ENCODE measurements at places on chromosomes 11 and 22. TPM values are rescaled to one million over a fixed set of nuclear protein-coding genes. Genes with fewer than 3 reads are reported as not detected.

DNA sequence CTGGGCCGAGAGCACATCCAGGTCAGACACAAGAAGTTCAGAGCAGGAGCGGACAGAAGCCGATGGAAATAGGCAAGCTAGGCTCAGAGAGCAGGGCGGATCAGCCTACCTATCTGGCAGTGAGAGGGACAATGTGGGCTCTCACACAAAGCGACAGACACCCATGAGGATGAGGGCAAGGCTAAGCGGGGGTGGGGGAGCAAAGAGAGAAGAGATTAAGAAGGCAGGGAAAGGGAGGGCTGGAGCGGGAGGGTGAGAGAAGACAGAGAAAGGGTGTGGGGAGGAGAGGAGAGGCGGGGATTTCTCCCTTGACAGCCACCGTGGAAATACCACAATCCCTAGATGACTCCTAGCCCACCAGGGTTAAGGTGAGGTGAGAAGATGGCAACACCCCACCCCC, 57.9 kb downstream of the BUD13 start:
- DNase-seq = no peak

Gene BTG4
- not detected for polyA plus RNA-seq

DNA sequence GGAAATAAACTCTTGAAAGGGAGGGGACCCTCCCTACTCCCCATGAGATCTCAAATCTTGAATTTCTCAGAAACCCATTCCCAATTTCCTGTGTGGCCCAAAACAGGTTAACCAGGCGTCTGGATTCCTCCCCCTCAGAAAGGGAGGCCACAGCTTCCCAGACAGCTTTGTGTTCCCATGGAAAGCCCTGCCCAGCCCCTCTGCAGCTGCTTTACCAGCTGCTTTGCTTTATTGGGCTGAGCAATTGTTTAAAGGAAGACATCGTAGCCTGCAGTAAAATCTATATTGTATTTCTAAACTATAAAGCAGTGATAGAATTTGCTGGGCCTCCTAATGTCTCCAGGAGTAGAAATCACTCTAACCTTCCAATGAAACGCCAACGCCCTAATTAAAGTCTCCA, 97.4 kb downstream of the CHST1 start:
- no peak for DNase-seq

Gene ZNRF3
- 31.4 TPM for polyA plus RNA-seq

- DNase-seq = no peak
Observed at GRCh38 chr11:78941226-78941851, 366.7 kb upstream of the NARS2 start.

Gene MRGPRX4
- polyA plus RNA-seq = not detected

- no peak for DNase-seq
Observed at GRCh38 chr22:43993072-43993760, 30.9 kb upstream of the PARVB start.

GRCh38 chr22:32725369-32725988, 76.0 kb upstream of the TIMP3 start:
- no peak for DNase-seq

Gene PKDREJ
- 0.30 TPM for polyA plus RNA-seq

DNA sequence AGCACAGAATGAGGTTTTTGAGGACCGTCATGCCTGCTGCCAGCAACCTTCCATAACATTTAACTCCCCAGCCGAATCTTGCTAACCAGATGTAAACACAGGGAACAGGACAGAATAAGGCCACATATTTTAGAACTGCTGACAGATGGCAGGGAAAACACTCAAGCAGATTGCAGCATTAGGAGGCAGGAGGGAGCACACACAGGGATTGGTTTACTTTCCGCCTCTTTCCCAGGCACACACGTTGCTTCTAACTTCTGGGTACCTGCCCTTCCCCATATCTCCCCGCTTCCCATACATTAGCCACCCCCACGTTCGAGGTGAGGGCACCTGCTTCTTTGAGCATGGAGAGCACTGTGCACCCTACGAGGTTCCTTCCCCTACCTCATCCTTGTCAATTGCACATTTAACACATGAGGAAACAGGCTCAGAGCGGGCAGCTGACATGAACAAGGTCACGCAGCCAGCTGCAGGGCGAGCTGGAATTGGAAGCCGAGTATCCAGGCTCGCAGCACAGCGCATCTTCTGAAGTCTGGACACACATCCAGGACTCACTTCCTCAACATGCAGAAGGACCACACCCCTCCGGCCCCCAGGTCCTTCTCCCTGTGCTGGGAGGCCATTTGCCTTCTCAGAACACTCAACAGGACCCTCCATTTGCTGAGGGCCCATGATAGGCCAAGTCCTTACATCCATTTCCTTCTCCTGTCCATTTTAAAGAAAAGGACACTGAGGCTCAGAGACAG, 18.7 kb downstream of the ASPHD2 start:
- DNase-seq = no peak

Gene EFCAB6
- polyA plus RNA-seq = 5.4 TPM

DNA sequence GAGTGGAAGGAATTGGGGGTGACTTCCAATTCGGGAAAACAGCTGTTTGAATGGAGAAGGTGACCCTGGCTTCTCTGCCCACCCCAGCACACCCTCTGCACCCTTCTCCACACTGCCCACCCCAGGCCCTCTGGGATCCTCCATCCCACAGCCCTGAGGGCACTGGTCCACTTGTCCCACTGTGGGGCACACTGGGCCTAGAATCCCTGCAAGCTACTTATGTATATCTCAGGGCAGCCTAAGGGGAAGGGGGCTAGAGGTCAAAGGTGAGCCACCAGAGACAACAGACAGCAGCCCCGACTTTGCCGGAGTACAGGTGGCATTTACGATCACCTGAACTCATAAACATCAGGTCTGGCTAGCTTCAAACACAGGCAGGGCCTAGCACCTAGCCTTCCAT, 673 bp upstream of the SCUBE2 start:
- DNase-seq = no peak

- no peak for DNase-seq
Observed at GRCh38 chr22:49347376-49347775, 480.3 kb downstream of the BRD1 start.

Gene OR56A4
- not detected for polyA plus RNA-seq

Gene APOBEC3B
- 7.4 TPM for polyA plus RNA-seq

- DNase-seq = no peak
Observed at GRCh38 chr11:116750070-116750718, 22.6 kb downstream of the BUD13 start.

- no peak for DNase-seq
Observed at GRCh38 chr11:2796508-2797113, 89.0 kb downstream of the CDKN1C start.

DNA sequence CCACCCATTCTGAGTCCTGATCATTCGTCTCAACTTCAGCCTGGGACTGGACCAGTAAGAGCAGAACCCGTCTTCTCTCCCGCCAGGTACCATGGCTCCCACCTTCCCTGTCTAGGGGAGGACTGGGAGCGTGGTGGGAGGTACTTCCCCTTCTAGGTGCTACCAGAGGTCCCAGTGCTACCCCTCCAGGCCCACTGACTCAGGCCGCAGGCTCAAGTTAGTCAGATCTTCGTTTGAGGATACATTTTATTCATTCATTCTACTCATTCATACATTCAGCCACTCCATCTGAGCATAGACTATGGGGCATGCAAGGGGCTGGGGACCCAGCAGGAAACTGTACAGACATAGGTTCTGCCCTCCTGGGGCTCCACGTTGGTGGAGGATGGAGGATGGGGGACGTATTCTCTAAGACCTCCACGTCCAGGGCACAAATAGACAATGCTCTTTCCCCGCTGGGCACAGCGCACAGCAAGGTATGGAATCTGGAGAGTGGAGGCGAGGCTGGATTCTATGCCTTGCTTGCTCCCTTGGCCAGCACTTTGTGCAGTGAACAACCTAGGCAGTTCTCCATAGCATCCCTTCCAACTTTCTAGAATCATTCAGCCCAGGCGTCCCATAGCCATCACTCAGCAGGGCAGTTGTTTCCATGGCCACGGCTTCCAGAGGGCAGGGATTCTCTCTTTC, 1.0 kb upstream of the RAB3IL1 start:
- no peak for DNase-seq

DNA sequence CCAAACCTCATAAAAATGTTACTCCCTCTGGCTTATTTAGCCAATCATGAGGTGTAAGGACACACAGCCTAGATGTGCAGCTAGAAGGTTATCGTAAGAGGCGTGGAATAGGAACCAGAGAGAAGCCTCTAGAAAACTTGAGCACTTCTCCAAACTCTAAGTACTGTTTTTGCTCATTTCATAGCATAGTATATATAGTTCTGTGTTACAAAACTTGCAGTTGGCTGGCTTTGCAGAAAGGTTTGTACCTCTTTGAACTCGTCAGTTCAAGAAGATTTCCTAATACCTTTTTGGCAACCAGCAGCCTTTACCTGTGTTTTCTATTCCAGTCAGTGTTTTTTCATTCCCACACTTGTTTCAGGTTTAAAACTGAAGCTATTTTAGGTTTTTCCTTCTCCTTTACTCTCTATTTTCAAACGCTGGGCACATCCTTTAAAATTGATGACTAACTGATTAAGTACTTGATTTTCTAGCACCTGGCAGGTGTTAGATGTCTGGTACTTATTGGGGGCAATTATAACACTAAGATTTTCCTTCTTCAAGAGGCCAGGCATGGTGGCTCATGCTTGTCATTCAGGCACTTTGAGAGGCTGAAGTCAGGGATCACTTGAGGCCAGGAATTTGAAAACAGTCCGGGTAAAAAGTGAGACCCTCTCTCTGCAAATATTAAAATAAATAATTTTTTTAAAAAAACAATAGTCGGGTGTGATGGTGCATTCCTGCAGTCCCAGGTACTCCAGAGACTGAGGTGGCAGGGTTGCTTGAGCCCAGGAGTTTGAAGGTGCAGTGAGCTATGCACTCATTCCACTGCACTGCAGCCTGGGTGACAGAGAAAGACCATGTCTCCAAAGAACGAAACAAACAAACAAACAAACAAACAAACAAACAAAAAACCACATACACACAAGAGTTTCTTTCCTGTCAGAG, 125.2 kb downstream of the LRRC4C start:
- DNase-seq = no peak

GRCh38 chr11:14114786-14115185, 152.3 kb downstream of the SPON1 start:
- DNase-seq = no peak

GRCh38 chr11:21144531-21144930, 475.1 kb downstream of the NELL1 start:
- no peak for DNase-seq

DNA sequence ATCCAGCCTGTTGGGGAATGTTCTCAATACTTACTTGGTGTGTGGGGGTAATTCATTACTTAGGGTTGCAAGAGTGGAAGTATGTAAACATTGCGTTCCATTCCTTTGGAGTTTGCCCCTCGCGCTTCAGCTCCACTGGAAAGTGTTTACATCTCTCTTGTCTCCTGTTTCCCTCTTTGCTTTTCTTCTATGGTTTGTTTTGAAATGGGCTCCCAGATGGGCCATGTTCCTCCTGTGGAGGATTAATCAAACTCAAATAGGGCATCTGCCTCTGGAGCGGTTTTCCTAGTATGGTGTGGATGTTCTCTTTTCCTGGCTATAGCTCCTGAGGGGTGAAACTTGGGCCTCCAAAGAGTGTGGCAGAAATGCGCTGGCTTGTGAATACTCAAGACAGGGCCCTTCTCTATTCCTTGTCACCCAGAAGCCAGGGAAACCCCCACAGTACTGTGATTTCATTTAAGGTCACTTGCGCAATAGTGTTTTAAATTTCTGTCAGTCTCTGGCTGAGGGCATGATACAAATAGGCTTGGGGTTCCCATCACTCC, 51.9 kb downstream of the CD44 start:
- no peak for DNase-seq

Gene USH1C
- 68.1 TPM for polyA plus RNA-seq

GRCh38 chr22:49971232-49972162, 10.9 kb downstream of the PIM3 start:
- no peak for DNase-seq

GRCh38 chr11:17686231-17686980, 33.0 kb upstream of the MYOD1 start:
- no peak for DNase-seq

- DNase-seq = no peak
Observed at GRCh38 chr11:3143136-3143880, 21.8 kb downstream of the OSBPL5 start.

Gene WNT11
- 13.1 TPM for polyA plus RNA-seq

GRCh38 chr11:62545437-62546243, 966 bp downstream of the AHNAK start:
- DNase-seq = no peak

DNA sequence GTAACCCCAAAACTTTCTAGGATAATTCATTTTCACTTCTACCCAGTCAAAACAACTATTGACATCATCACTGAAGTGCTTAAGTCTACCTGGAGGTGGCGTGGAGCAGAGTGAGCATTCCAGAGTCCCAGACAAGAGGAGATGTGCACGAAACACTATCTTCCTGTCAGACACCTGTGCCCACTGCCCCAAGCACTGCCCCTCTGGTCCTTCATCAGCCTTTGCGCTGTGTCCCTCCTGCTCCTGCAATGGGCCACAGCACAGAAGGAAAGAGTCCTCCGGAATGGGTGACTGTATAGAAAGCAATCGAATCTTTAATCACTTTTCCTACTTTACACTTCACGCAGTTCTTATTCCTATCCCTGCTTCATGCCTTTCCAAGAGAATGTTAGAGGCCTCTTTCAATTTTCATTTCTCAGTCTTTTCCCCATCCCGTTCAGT, 512 bp upstream of the GRIA4 start:
- DNase-seq = no peak

GRCh38 chr11:74007691-74008372, 1.1 kb downstream of the UCP3 start:
- DNase-seq = no peak
